HAP-1 (cell line): ENCODE measurements at places on chromosomes 6 and 20.
A peak's percentile ranks its signal among the peaks of the same experiment; 100 is the strongest.

- peak; percentile 47 for DNase-seq
These were observed 131.3 kb downstream of the GJA10 start for GRCh38 chr6:90025523-90026061.

- DNase-seq = no peak
These were observed 449.5 kb downstream of the PHF3 start for GRCh38 chr6:64085126-64085525.

GRCh38 chr20:14491436-14491835 is 154.0 kb upstream of the FLRT3 start:
- no peak for DNase-seq

GRCh38 chr6:90219209-90219985 is 77.2 kb downstream of the BACH2 start:
- peak; percentile 26 for DNase-seq
